Esophagus squamous epithelium (tissue), 5 donors: ENCODE measurements at places on chromosomes 7 and 10.

DNA sequence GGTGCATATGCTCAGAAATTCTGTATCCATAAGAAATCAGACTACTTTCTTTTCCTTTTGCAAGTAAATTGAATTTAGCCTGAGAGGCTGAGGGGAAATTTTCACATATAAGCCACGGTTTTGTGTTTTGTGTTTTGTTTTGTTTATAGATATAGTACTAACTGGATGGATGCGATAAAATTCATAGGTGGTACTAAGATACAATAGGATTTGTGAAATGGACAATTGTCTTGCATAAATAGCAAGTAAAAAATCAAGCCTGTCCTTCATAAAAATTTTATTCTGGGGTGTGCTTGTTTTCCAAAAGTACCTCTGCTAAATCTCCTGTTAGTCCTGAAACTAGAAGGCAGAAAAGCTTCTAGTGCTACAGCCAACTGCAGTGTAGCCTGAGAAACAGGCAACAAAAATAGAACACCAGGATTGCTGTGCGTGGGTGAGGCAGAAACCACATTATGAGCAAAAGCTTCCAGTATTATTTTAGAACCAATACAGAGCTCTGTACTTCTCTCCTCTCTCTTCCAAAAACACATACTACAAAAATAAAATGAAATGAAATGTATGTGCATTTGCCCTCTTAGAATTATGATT lies 634 bp upstream of the HDAC9 start:
- no peak for DNase-seq

DNA sequence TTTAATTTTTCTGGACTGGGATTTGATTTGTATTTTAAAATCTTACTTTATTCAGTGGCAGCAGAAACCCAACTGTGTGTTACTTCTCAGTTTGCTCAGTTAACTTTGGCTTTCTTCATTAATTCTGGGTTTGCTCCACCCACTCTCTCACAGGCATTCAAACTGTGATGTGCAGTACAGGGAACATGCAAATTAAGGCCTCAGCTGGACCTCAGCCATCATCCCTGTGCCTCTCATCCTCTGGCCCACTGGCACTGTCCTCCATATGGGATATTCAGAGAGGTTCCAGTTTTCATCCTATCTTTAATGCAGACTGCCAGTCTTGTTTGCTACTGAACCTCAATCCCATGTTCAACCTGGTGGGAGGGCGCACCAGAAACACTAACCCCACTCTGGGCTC lies 743.4 kb upstream of the IGFBP3 start:
- no peak for DNase-seq

- peak; percentile 9 for DNase-seq
Measured at GRCh38 chr10:97718659-97719142, 5.2 kb downstream of the MARVELD1 start.

GRCh38 chr10:91389636-91390512 lies 20.3 kb upstream of the HECTD2 start:
- DNase-seq = no peak

- DNase-seq = no peak
Measured at GRCh38 chr10:43079856-43080255, 3.0 kb downstream of the RET start.

DNA sequence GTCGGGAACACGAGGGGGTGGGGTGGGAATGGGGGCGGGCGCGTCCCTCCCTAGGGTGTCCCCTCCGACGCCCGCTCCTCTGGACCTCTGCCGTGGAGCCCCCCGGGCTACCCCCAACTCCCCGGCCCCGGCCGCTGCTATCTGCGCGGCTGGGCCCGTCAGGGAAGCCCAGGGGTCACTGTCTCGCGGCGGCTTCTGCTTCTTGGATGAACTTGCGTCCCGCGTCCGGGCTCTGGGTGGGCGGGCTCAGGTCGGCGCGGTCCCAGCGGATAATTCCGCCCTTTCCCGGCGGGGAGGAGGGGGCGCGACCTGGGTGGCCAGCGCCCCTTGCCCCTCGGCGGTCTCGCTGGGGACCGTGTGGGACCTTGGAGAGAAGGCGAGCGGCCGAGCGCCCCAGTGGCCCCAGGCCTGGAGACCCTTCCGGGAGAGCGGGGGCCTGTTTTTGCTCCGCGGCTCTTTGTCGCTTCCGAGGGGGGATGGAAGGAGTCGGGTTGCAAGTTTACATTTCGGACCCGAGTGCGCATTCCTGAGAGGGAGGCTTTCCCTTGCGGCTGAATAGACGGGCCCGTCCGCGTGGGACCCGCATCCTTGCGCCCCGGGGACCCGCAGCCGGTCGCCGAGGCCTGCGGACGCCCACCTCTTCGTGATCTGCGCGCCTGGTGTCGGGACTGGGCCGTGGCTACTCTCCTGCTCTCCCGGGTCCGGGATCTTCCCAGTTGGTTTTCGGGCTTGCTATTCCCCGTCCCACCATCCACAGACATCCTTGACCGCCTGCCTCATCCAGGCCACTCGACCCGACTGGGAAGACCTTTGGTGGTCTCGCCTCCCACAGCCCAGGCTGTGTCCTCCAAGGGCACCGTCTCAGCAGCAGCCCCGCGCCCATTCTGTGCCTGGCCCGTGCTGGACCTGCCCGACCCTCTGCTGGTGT lies 812 bp downstream of the DOCK1 start:
- DNase-seq = no peak

DNA sequence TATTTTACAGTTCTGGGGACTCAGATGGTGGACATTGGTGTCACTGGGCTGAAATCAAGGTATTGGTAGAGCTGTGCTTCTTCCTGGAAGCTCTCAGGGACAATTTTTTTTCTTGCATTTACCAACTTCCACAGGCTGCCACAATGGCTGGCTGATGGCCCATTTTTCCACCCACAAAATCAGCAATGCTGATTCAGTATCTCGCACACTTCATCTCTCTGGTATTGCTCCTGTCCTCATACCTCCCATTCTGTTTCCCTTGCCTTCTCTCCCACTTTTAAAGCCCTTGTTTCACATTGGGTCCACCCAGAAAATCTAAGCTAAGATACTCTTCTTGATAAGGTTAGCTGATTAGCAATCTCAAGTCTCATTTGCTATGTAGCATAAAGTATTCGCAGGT lies 530.9 kb upstream of the POM121L12 start:
- no peak for DNase-seq

GRCh38 chr7:140559410-140559809 lies 80.1 kb upstream of the MKRN1 start:
- no peak for DNase-seq

- no peak for DNase-seq
Measured at GRCh38 chr7:105364684-105365083, 24.0 kb downstream of the SRPK2 start.

- no peak for DNase-seq
Measured at GRCh38 chr10:62457196-62457595, 83.0 kb downstream of the ZNF365 start.

GRCh38 chr7:6556196-6556595 lies 4.9 kb upstream of the GRID2IP start:
- no peak for DNase-seq

DNA sequence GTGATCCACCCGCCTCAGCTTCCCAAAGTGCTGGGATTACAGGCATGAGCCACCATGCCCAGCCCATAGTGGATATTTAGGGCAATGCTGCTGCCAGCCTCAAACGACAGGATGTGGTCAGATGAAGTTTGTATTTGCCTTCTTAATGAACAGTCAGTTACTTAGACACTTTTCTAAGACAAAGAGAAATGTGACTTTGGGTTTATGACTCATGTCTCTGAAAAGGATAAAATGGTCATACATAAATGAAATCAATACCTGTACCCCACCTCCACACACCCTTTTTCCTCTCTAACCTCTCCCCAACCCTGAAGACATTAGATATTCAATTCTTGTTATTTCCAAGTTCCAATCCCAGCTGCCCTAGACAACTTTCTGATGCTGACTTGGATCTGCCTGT lies 109.3 kb upstream of the INSIG1 start:
- DNase-seq = no peak

DNA sequence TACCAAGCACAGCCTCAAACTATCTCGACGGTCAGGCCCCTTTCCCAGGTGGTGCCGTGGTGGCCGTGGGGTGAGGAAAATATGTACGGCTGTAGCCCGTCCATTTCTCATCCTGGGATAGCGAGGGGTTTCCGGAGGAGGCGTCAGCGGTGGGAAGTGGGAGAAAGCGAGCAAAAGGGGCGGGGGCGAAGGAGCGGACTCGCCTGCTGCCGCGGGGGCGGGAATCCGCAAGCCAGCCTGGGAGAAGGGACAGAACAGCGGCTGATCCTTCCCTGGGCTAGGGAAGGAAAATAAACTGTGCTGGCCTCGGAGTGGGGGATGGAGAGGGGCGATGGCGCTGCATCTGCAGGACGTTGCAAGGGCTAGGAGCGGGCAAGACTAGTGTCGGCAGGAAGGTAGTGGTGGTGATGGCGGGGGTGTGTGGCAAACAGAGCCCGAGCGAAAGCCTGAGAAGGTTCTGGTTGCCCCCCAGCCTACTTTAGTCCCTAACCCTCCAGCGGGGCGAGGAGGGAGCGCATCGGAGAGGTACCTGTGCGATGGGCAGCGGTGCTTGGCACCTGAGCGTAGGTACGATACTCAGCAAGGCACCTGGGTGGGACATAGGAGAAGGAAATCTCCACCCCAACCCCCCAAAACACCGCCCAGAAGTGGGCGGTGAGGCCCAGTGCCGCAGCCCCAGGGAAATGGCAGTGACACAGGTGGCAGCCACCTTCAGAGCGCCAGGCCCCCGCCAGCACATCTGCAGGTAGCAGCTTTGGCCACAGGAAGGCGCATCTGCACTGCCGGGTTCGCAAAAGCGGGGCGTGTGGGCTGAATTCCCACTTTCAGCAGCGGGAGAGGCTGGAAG lies 49.9 kb upstream of the STEAP1B start:
- no peak for DNase-seq

DNA sequence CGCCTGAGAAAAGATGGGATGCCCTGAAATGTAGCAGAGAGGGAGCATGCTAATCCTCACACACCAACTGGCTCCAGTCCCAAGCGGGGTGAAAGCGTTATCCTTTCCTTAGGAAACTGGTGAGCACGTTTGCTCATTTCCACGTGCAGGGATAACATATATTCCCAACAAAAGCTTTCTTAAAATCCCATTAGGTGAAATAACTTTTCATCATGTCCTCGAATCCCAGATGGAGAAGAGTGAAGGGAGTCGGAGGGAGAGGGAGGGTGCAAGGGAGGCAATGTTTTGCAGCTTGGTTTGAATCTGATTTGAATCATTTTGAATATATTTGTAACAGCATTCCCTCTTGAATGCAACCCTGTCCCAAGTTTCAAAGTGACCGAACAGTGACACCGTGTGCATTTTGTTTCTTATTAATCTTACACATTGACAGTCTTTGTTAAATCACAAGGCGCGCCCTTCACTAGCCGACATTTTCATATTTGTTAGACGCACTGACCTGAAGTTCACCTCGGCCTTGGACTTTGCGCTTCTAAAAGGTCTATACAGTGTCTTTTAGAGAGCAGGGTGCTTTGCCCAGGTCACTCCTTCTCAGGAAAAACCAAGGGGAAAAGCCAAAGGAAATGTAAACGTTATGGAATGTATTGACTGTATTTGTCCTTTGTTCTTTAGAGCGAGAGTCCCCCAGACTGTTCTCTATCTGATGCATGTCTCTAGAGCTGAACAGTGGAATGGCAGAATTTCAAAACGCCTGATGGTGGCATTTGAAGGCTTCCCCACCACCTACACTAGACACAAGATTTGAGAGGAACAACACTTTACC lies 3.1 kb upstream of the HOXA4 start:
- no peak for DNase-seq

- no peak for DNase-seq
Measured at GRCh38 chr10:97583476-97583875, 713 bp upstream of the HOGA1 start.

DNA sequence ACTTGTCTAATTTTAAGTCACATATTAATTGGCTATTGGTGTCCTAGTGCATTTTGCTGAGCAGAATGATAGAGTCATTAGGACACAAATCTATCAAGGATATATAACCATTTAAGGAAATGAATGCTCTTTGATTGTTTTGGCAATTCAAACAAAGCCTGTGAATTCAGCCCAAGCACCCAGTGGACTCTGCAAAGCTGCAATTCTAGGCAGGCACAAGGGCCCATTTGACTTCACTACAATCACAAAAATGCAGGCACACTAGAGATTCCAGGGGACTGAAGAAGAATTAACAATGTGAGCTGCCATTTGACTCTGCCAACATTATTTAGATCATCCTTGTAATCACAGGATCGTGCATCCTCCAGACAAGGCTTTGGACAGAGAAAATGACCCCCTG lies 544.2 kb upstream of the PHF14 start:
- no peak for DNase-seq

GRCh38 chr10:6721964-6722615 lies 142.0 kb upstream of the PRKCQ start:
- no peak for DNase-seq

DNA sequence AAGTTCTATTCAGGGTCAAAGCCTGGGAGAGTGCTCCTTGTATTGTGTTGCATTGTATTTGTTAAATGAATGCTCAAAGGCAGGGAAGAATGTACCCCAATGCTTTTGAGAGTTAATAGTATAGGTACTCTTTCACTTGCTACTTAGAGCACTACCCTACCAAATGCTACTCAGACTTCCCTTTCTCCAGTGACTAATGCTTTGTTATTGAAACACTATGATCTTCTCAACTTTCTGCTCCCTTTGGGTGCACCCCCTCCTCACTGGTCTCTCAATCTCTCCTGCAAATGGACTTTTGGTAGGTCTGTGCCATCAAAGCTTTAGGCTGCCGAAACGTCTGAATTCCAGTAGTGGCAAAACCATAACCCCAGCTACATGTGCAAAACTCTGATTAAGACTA lies 177.7 kb upstream of the AHR start:
- no peak for DNase-seq

- no peak for DNase-seq
Measured at GRCh38 chr7:7671361-7671760, 30.8 kb downstream of the UMAD1 start.

DNA sequence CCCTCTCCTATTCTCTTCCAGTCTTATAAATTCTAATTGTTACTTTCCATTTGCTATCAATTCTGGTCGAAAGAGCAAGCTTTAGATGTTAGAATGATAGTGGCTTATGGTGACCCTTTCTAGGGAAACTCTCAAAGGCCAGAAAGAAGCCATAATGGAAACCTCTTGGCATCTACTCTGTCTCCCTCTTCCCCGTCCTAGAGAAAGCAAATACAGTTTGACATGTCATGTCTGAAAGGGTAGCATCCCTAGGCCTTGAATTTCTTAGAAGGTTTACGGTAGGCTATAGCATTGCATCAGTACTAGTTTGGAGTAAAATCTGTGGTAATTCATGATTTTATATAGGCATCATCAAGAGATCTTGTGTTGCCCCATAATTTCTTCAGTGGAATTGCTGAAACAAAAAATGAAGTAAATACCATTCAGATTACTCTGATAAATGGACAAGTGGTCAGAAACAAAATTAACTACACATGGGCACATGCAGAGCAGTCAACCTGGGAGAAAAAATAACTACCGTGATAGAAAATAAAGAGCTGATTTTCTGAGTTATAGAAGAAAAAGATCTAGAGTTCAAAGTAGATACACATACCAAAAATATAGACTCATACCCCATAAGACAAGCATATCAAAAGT lies 4.4 kb downstream of the PRKAR2B start:
- no peak for DNase-seq

DNA sequence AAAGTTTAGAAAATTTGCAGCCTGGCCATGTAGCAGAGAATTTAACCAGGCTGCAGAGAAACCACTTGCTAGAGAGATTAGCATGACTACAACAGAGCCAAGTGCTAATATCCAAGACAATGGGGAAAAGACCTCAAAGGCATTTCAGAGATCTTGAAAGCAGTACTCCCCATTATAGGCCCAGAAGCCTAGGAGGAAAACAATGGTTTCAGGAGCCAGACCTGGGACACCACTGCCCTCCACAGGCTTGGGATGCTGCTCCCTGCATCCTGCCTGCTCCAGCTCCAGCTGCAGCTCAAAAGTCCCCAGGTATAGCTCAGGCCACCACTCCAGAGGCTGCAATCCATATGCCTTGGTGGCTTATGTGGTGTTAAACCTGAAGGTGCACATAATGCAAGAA lies 101.5 kb upstream of the TMEM72 start:
- DNase-seq = no peak
